WERI-Rb-1 (cell line): ENCODE measurements at places on chromosomes 3 and 15.

DNA sequence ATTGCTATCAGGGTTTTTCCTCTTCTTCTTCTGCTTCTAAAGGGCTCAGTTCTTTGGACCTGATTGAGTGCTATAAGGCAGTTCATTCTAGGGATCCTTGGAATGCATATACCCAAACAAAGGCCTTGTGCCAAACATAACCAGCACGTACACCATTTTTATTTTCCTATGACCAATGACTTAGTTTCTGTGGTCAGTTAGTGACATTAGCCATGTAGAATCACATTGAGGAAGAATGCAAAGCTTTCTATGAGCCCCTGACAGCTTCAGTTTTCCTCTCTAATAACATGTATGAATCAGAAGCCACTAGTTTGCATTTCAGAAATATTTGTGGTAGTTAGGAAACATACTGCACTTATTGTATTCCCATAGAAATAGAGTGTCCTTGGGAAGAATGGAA lies 240.0 kb downstream of the THRB start:
- no peak for DNase-seq

DNA sequence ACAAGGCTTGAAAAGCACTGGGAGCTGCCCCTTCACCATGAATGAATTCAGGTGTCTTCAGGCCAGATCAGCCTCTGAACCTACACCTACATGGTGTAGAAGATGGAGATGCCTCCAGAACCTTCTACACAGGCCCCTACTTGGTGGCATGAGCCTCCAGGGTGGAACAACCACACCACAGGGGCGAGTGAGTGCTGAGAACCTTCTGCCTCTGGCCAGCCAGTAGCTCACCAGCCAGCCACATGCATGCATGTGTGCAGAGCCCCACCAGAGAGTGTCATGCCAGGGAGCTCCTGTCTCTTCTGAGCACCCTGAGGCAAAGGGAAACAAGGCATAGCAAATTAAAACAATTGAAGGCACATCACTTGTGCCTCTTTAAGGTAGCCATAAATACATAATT lies 161.8 kb upstream of the TOPAZ1 start:
- DNase-seq: no peak

DNA sequence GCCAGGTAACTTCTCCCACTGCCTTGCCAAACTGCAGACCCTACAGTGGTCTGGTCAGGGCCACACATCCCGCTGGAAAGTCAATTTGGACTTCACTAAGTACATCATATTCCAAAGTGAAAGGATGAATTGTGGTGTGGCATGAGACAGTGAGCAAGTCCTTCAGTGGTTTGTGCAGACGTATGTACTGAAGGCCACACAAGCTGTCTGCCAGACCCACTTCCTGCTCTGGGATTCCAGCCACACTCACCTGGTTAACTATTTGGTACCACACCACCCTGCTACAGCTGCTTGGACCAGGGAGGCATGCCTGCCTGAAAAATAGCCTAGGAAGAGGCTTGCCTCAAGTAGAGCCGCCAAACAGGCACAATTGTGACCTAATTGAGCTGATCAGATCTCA lies 94.1 kb upstream of the STRIT1 start:
- no peak for DNase-seq

- no peak for DNase-seq
These were observed 218.9 kb downstream of the PLOD2 start for GRCh38 chr3:145942052-145942451.

DNA sequence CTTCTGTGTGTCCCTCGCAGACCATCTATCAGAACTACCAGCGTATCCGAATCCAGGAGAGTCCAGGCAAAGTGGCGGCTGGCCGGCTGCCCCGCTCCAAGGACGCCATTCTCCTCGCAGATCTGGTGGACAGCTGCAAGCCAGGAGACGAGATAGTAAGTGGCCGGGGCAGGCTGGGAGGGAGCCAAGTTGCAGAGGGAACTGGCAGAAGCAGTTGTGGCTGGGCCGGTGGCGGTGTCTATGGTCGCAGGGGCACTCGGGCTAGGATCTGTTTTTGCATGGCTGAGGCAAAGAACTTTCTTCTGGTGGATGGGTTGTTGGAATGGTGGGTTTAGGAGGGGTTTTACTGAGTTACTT lies 10.1 kb downstream of the MCM2 start:
- DNase-seq: no peak

GRCh38 chr3:71285086-71285485 lies 298.4 kb downstream of the FOXP1 start:
- DNase-seq: no peak

DNA sequence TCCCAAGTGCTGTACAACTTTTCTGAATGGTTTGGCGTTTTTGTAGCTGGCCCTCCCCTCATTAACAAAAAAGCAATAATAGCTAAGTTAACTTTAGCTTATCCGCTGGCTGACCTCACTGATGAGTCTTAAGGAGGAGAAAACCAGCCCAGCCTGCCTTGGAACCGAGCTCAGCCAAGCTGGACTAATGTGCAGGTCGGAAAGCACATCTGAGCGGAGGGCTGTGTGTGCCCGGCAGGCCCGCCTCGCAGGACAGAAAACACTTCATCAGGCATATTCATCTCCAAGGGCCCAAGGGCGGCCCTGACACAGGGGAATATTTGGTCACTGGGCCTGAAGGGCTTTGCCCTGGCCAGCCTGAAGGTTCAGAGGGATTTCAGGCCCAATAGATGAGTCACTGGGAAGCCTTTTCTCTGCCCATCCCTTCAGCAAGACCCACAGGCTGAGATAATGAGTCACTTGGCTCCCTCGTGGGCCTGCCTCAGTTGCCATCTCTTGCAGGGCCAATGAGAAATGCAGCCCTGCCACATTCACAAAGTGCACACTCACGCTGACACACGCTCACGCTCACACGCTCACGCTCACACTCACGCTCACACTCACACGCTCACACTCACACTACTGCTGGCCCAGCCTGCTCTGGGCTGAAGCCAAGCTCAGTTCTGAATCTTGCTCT lies 75.1 kb downstream of the SLC12A8 start:
- no peak for DNase-seq

DNA sequence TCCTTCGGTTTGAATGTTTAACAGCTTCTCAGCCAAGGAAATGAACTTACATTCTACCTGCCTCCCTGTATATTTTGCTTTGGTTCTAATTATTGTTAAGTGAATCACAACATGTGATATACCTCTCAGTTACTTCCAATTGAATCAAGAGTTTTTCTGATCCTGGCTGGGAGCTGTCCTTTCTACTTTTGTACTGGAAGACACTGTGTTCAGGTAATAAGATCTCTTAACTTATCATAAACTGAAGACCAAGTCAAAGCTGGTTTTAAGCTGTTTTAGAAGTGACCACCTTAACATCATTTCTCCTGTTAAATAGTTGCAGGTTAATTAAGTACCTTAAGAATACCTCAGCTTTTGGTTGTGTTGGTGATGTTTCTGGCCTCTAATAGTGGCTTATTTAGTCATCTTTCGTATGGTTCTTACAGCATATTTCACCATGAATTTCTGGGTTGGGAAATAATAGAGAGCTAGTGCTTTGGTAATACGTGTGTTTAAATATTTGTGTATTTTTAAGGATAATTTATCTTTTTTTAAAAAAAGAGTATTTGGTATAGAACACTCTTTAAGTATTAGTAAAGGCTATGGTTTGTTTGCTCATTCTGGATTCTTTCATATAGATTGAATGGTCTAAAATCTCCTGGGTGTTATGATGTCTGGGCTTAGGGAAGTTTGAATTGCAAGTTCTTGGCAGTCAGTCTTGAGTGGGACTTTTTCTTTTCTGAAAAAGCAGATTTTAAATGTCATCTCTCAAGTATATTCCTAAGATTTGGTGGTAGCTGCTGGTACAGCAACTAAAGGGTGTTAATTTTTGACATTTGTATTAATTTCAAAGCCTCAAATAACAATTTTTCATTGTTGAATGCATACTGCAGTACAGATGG lies 1.6 kb downstream of the RAB8B start:
- DNase-seq: no peak

GRCh38 chr3:64653101-64653500 lies 34.7 kb downstream of the ADAMTS9 start:
- DNase-seq: no peak

DNA sequence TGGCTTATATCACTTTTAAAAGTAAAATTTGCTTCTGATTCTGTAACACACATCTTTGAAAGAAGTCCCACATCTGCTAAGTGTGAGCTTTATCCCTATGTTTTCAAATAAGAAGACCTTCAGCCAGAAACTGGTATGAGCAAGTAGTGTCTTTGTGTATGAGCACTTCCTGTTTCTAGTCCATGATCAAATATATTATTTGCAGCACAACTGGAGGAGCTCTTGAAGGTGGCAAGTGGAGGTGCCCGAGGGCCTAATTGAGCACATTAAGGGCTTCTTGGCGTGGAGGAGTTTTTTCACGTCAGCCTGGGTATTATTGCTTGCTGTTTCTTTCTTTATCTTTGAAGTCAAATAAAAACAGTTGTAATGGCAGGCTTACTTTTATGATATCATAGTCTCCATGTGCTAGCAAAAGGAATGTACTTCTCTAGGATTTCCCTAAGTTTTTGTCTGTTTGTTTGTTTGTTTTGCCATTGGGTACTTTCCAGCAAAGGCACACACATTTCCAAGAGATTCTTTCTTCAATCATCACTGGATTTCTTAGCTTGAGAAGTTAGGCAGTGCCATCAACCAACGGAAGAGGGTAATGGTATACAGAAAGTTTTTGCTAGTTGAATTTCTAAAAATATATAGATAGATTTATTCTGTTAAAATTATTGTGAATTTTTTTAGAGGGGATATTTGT lies 68.1 kb downstream of the MEIS2 start:
- no peak for DNase-seq

DNA sequence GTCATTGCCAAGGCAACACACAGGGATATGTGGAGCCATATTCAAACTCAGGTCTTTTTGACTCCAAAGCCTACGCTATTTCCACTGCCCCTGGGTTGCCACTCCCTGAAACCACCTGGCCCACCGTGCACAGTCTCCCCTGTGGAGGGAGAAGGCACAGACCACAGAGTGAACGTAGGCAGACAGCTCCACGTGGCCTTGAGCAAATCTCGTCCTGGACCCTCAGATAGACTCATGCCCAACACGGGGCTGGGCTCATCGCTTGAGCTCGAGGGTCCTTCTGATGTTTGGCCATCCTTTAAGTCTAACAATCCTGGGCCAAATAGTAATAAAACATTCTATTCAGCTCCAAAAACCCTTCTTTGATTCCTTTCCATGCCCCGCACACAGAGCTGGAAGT lies 72.0 kb downstream of the CPN2 start:
- no peak for DNase-seq

DNA sequence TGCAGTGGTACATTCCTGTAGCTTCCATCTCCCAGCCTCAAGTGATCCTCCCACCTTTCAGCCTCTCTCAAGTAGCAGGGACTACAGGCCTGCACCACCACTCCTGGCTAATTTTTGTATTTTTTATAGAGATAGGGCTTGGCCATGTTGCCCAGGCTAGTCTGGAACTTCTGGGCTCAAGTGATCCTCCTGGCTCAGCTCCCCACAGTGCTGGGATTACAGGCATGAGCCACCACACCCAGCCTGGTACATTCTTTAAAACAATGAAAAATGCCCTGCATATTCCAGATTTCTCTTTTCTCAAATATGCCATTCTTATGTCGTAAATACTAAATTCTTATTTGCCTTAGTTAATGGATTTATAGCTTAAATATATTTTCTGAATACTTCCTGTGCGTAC lies 581.4 kb downstream of the MECOM start:
- no peak for DNase-seq

- DNase-seq: no peak
These were observed 916.8 kb downstream of the CADM2 start for GRCh38 chr3:85875589-85875988.

GRCh38 chr15:58362262-58362922 lies 69.4 kb upstream of the LIPC start:
- no peak for DNase-seq

GRCh38 chr15:40928821-40929659 lies at the start of gene DLL4:
DLL4 (plus strand) TSS chr15:40929340; CDS start chr15:40929669, 329 bp downstream.
- peak; percentile 94 for DNase-seq

GRCh38 chr15:60763688-60764087 lies 284.7 kb upstream of the ICE2 start:
- DNase-seq: no peak

DNA sequence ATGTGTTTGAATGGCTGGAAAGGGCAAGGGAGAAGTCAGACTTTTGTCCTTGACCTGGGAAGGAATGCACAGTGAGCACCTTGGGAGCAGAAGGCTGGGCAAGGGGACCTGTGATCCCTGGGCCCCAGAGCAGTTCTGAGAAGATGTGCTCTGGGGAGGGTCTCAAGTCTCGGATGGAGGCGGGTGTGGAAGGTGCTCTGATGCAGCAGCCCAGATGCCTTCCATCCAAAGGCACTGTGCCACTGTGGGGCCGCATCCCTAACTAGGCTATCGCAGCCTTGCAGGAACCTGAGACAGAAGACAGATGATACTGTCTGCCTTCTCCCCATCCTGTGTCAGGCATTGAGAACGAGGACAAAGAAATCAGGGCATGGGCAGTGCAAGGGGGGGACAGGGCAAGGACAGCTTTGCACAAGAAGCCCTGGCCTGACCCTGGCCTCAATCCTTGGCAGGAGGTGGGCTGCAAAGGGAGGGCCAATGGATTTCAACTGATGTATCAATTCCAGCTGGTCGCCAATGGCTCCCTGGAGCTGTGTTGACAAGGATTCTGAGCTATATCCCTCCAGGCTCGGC lies 14.6 kb upstream of the PRKCD start:
- peak; percentile 46 for DNase-seq

GRCh38 chr3:129317014-129317771 lies 38.5 kb downstream of the HMCES start:
- DNase-seq: no peak

GRCh38 chr15:75545064-75545463 lies 34.1 kb downstream of the PTPN9 start:
- DNase-seq: no peak

DNA sequence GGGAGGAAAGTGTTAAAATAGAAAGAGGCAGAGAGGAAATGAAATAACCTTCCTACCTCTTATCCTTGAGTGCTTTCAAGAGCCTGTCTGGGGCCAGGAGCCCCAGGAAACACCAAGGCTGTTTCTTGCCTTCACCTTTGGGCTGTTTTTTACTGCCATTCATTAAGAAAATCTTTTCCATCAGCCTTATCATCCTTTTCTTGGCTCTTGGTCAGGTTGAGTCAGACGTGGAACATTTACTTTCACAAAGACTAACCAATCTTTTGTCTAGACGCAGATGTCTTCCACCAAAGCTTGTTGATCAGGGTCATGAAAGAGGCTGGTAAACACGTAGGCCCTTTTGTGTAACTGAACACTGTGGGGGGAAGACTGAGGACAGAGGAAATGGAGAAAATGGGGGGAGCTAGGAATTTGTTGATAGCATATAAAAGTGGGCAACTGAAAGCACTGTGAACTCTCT lies 151.0 kb upstream of the THBS1 start:
- no peak for DNase-seq

GRCh38 chr3:98734306-98734705 lies 28.8 kb upstream of the ST3GAL6 start:
- DNase-seq: no peak

- no peak for DNase-seq
These were observed 10.7 kb upstream of the ZXDC start for GRCh38 chr3:126486360-126486847.

DNA sequence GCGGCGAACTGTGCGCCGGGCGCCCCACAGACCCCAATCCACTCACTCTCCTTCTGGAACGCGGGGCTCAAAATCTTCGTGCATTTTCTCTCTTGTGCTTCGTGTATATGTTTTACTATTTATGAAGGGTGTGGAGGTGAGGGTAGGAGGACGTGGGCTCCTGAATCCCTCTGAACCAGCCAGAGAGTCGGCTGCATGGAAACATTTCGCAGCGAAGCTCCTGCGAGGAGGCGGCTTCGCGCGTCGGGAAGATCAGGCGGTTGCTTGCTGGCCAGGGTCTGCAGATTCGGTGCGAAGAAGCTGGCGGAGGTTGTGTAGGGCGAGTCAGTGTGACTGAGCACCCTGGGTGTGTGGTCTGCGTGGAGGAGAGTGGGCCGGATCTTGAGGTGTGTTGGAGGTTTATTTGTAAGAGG lies 1.1 kb downstream of the CNTN4 start:
- DNase-seq: peak; percentile 31
